Esophagus muscularis mucosa (tissue), 4 donors: ENCODE measurements at places on chromosomes 3 and 15. TPM values are rescaled to one million over a fixed set of nuclear protein-coding genes. Genes with fewer than 3 reads are reported as not detected.

PLCL2 gene
- total RNA-seq, result 7.5 TPM

CHST13 gene
- 0.33 TPM for total RNA-seq

GRCh38 chr3:3127432-3128010 lies 781 bp downstream of the TRNT1 start:
- peaks cover 32% of the 10 kb centered on the region for H3K4me1 ChIP-seq
- no peak for DNase-seq
- H3K4me3 ChIP-seq, result peak overlapping the region; percentile 92
- H3K27ac ChIP-seq, result peak overlapping the region; percentile 86
- peaks cover 27% of the 10 kb centered on the region for H3K36me3 ChIP-seq

DNA sequence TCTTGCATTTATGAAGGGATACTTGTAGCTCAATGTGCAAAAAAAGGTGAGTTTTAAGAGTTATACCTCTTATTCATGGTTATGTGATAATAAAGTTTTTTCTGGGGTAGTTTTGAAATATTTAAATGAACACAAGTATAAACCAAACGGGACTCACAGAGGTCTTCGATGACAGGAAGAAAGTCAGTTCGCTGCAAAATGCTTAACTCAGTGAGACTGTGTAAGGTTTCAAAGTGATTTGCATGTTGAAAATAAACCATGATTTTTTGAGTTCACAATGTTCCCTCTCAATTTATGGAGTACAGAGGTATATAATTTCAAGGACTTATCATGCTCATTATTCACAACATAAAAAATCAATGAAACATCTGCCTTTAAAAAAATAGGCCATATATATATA lies 36.3 kb upstream of the MYH15 start:
- H3K27me3 ChIP-seq, result no peaks in the 10 kb centered on the region
- H3K4me3 ChIP-seq, result peak overlapping the region; percentile 19
- no peak for DNase-seq
- no peaks in the 10 kb centered on the region for H3K36me3 ChIP-seq
- H3K4me1 ChIP-seq, result peaks cover 19% of the 10 kb centered on the region

- H3K4me3 ChIP-seq, result no peak overlapping the region
- H3K4me1 ChIP-seq, result no peaks in the 10 kb centered on the region
- H3K36me3 ChIP-seq, result no peaks in the 10 kb centered on the region
- H3K27me3 ChIP-seq, result no peaks in the 10 kb centered on the region
These were observed 127.8 kb upstream of the P2RY1 start for GRCh38 chr3:152706991-152707713.

DNA sequence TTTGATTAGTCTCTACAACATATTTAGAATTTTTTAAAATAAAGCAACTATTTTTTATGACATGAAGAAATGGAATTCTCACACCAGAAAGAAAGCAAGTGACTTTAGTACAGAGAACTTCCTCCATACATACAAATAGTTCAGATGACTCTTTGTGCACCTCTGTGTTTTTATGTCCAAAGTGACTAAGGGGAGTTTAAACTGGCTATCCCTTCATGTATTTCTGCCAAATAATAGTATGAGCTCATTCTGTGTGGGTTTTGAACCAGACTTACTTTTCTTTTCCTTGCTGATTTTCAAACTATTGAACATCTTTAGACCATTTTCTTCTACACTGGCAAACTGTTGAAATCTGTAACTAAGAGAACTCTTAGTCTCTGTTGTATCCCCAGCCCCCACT lies 196.3 kb downstream of the EPHA3 start:
- no peaks in the 10 kb centered on the region for H3K36me3 ChIP-seq
- H3K4me1 ChIP-seq, result no peaks in the 10 kb centered on the region
- H3K27ac ChIP-seq, result no peak overlapping the region
- no peak for DNase-seq
- H3K4me3 ChIP-seq, result no peak overlapping the region

DNA sequence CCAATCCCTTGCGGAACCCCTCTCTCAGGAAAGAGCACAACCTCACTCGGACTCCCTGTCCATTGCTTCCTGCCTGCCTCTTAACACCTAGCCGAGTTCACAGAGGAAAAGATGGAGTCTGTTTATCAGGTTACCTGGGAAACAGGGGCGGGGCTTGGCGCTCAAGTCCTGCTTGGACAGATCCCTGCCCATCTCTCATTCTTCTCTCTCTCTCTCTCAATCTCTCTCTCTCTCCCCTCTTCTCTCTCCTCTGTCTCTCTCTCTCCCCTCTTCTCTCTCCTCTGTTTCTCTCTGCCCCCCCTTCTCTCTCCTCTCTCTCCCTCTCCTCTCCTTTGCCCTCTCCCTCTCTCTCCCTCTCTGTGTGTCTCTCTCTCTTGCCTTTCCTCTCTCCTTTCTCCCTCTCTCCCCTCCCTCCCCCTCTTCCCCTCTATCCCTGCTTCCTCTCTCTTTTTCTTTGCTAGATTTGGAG lies at the start of gene EFHB:
Gene EFHB (minus strand): TSS at position 120 of the 469 bp plus-strand sequence. CDS start 199 bp downstream, outside the sequence.
- no peak within 1 kb of the TSS for H3K27ac ChIP-seq
- no peaks in the 10 kb centered on the region for H3K4me1 ChIP-seq
- H3K4me3 ChIP-seq, result no peak within 1 kb of the TSS
- H3K27me3 ChIP-seq, result no peaks in the 10 kb centered on the region

GRCh38 chr15:70505411-70505919 lies 257.9 kb downstream of the UACA start:
- no peaks in the 10 kb centered on the region for H3K36me3 ChIP-seq
- no peak overlapping the region for H3K27ac ChIP-seq
- peaks cover 19% of the 10 kb centered on the region for H3K4me1 ChIP-seq
- no peak for DNase-seq

GRCh38 chr15:90178468-90179435 lies 22.4 kb upstream of the SEMA4B start:
- no peak for DNase-seq
- H3K27ac ChIP-seq, result peak overlapping the region; percentile 12
- H3K4me1 ChIP-seq, result peaks cover 28% of the 10 kb centered on the region
- H3K4me3 ChIP-seq, result no peak overlapping the region
